Activated CD4-positive, alpha-beta T cell treated with anti-CD3 and anti-CD28 coated beads, Interleukin-2, amount 10 ng/mL, durations not matched to agents 24 days and 14 days (primary cell): ENCODE measurements at places on chromosomes 7 and 10.

GRCh38 chr7:91633013-91633441 is 247.5 kb downstream of the MTERF1 start:
- DNase-seq = no peak

DNA sequence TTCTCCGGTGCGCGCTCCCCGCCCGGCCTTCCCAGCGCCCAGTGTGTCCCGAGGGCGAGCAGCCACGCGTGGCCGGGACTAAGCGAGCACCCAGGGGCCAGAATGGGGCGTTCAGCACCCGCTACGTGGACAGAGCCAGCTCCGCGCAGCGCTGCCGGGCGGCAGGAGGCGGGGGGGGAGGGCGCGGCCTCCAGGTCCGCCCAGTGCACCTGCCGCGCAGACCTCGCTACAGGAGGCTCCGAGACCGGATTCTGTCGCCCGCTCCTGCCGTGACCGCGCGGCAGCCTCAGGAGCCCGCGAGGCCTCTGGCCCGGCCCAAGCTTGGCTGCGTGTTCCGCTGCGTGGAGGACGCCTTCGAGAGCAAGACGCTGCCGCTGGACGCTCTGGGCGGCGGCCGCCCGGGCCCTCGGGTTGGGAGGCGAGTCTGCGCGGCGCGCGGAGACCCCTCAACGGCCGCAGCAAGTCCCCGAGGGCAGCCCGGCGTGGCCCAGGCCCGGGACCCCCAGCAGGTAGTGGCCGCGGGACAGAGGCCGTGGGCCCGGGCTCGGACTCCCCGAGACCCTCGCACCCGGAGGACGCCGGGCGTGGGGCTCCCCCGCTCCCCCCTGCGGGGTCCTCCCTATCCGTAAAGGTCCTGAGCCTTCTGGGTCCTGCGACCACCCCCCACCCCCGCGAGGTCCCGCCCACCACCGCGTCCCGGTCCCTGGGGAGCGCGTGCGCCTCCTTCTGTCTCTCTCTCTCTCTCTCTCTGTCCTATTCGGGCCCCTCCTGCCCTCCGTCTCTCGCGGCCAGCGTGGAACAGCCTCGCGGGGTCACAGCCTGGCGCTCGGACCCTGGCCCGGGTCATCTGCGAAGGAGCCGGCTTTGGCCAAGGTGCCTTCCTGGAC is 904 bp upstream of the DPYSL4 start:
- DNase-seq = peak; percentile 93

- DNase-seq = no peak
These were observed 56.8 kb upstream of the CD36 start for GRCh38 chr7:80581486-80582260.

GRCh38 chr7:133771788-133772419 is 355.2 kb upstream of the LRGUK start:
- DNase-seq = no peak

GRCh38 chr7:18212308-18212707 is 184.7 kb upstream of the PRPS1L1 start:
- DNase-seq = no peak

DNA sequence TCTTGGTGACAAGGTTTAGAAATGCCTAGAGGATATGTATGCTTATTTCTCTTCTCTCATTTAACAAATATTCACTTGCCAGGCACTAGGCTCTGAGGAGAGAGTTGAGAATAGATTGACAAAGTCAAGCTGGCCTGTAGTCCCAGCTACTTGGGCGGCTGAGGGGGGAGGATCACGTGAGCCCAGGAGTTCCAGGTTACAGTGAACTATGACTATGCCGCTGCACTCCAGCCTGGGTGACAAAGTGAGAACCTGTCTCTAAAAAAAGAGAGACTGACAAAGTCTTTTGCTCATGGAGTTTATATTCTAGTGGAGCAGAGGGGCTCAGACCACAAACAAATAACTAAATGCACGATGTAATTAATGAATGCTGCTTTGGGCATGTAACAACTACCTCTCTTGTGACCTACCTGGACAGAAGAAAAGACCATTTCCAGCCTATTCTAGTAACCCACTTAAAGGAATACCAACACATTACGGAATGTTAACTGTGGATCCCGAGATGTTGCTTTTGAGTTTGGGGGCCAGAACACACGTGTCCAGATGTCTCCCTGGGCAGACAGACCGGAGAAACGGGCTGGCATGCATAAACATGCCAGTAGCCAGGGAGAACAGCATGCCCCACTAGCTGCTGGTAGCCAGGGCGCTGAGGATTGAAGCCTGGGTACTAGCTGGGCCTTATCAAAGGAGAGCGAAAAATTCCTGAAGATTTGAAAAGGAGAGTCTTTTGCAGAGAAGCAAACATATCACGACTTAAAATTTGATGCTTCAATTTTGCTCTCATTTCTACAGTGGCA is 2.6 kb upstream of the BMPR1A start:
- DNase-seq = no peak

DNA sequence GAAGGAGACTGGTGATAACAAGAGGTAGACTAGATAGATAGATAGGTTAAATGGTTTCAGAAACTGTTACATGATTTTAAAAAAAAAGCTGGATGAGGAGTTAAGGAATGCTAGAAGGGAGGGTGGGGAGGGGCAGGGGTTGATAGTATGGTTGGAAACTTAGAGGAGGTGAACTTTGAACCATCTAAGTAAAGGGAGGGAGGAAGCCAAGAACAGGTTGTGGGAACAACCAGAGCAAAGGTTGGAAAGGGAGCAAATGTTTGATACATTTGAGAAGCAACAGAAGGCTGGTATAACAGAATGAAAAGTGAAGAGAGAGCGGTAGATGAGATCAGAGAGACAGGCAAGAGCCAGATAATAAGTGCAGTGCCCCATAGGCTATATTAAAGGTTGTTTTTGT is 224.8 kb downstream of the FOXP2 start:
- DNase-seq = no peak

DNA sequence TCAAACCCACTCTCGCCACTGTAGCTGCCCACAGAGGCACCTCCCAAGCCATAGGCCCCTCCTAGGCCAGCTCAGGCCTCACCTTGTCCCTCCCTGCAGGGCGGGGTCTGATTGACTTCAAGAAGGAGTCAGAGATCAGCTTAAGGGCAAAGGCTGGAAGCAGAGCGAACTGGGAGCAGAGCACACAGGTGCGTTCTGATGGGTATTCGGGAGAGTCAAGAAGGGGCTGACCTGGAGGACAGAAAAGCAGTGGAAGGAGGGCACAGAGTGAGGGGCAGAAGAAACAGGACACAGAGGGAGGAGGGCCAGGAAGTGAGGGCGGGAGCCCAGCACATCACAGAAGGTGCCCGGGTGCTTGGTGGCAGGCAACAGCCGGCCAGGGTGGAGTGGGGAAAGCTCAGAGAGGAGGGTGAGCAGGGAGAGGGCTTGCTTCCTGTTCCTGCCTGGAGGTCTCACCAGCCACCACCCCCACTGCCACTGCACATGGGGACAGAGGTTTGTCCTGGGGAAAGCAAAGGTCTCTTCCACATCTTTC is at the start of gene AOC1:
TSS of gene AOC1 (plus strand) at position 147 of the 535 bp plus-strand sequence. CDS start 3,954 bp downstream, outside the sequence.
- no peak for DNase-seq

DNA sequence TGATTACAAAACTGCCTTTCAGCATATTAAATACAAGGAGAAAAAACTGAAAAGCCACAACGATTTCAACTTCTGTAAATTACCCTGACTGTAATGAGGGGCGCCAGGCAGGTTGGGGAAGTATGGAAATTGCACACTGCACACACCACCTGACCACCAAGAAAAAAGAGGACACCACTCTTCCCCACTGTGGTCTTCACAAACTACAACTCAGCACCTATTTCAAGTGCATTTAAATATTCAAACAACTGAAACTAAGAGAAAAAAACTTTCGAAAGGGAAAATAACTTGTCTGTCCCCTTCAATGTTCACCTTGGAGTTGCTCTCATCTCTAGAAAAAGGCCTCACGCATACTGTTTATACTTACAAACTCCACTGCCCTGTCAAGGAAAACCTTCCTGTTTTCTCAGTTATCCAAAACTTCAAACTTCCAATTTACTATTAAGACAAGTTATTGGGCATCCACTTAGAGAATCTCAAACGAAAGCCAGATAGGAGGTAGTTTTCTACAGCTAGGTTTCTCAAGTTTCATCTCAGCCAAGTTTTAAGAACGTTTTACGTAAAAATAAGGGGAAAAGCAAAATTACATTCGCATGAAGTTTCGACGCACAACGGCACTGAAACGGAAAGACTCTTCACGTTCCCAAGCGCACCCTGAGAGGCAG is 1.4 kb downstream of the LARP4B start:
- DNase-seq = peak; percentile 63

DNA sequence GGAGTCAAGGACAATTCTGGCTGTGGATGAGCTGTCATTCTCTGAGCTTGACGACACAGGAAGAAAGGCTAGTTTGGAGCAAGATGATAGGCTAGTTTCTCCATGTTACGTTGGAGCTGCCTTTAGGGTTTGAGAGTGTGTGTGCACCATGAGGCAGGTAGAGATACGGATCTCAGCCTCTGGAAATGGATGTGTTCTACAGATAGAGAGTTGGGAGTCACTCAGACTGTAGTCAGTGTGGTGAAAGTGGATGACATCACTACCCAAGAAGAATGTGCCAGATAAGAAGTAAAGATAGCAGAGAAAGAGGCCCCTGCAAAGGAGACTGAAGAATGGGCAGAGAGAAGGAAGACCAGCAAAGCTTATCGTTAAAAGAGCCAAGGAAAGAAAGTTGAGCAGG is 42.4 kb downstream of the PNLIPRP3 start:
- DNase-seq = no peak

DNA sequence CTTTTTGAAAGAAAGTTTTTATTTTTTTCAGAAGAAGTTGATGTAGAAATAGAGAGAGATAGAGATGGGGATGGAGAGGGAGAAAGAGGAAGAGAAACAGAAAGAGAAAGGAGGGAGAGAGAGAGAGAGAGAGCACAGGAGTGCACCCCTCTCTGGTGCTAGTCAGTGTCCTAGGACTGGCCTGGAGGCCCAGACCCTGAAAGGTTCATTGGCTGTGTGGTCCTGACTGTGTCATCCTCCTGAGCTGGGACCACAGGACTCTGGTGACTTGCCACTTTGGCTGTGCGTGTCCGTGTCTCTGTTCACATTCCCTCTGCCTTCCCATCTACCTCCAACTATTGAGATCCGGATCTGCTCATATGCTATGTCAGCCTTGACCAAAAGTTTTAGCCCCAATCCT is 62.1 kb upstream of the SHH start:
- DNase-seq = no peak

- no peak for DNase-seq
These were observed 41.9 kb downstream of the CCSER2 start for GRCh38 chr10:84370283-84370682.

DNA sequence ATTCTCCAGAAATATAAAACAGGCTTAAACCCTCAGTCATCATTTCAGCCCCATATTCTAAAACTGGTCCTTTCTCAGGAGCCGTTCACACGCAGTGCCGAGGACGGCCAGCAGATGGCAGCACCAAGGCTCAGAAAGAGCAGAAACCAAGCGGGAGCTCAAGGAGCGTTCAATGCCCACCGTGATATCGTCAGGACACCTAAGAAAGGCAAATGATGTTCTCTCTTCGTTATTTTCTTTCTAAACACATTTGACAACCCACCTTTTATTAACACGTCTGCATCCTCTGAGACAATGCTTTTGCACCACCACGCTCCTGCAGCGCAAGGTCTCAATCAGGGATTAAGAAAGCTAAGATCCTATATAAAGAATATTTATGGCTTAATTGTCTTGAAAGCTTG is 45.7 kb upstream of the RBM33 start:
- DNase-seq = peak; percentile 96

DNA sequence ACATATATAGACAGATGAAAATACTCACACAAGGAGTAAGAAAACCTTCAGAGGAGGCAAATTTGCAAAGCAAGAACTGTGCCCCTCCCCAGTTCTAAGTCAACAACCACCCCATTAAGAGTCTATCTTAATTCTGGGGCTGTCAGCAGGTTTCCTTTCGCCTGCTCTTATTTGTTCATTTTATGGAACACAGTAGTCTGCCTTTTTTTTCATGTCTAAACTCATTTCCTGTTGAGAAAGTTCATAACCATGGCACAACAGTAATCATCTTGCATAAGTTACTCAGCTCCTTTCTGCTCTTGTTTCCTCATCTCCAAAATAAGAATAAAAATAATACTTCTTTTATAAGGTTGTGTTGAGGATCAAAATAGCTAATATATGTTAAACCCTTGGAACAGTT is 25.8 kb upstream of the AMPH start:
- DNase-seq = no peak

DNA sequence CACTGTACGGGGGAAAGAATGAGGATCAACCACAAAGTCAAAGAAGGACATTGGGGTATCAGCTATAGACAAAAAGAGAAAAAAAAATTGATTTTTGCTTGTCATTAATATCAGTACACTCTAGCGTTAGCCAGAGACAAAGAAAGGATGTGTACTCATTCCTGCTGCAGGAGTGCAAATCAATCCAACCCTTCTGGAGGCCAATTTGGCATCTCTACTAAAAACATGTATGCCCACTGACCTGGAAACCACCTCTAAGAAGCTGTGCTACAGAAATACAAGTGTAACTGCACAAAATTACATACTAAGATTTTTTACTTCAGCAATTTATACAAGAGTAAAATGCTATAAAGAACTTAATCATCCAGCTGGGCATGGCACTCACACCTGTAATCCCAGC is 13.6 kb downstream of the NSMCE4A start:
- DNase-seq = no peak

DNA sequence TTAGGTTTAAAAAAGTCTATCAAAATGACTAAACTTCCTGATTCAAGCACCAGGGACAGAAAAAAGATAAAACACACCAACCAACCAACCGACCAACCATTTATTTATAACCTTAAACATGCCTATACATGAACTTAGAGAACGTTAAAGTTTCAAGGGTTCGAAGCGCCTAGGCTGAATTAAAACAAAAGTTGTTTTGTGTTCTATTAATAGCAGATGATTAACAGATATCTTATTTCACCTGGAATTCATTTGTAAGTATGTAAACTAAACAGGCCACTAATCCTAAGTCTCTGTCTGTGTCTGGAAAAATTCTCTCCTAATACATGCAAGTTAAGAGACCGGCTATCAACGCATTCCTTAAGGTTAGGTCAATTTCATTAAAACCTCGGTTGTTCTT is 1.4 kb downstream of the BAIAP2L1 start:
- DNase-seq = no peak

DNA sequence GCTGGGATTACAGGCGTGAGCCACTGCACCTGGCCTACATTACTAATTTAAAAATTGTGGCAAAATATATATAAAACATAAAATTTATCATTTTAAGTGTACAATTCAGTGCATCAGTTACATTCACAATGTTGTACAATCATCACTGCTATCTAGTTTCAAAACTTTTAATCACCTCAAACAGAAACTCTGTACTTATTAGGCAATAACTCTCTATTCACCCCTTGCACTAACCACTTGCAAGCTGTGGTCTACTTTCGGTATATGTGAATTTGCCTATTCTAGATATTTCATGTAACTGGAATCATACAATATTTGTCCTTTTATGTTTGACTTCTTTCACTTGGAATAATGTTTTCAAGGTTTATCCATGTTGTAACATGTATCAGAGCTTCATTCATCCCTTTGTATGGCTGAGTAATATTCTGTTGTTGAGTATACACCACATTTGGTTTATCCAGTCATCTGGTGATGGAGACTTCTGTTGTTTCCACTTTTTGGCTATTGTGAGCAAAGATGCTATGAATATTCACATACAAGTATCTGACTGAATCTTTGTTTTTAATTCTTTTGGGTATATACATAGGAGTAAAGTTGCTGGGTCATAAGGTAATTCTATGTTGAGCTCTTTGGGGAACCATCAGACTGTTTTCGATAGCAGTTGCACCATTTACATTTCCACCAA is 14.3 kb upstream of the ELOVL3 start:
- DNase-seq = no peak
